ENCODE measurements at places on chromosomes 4 and X. TPM values are rescaled to one million over a fixed set of nuclear protein-coding genes. Genes with fewer than 3 reads are reported as not detected.

- no peak for DNase-seq
Observed at GRCh38 chr4:83716874-83717273, 181.0 kb downstream of the GPAT3 start.

DNA sequence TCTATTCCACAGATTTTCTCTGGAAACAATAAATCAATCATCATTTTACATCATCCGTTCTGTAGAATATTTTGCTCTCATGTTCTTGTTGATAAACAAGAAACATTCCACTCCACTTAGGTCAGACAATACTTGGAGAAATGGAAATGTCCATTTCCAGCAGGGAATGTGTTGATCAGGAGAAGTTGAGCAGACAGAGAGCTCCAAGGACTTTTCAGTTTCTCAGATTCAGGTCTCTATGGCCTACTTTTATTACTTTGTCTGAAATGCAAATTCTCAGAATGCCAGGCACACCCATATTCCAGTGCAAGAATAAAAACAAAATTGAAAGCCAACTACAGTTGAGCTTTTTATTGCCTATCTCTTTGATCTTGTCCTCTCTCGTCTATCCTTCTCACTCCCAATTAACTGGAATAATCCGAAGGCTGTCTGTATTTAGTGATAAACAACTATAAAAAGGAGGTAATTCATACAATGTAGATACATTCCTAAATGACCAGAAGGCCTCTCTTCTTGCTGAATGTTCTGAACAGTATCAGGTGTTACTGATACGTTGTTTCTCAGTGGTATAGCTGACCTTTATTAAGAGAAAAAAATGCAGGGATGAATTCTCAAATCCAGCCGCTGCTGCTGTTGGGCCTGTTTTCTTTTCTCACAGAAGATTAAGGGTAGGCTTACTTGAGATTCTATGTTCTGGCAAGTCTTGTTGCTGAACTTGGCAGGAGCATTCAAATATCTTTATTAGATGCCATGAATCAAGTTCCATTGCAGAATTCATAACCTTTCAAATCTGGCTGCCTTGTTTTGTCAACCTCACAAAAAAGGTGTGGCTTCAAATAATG is 72.1 kb downstream of the HPGD start:
- DNase-seq: no peak

DNA sequence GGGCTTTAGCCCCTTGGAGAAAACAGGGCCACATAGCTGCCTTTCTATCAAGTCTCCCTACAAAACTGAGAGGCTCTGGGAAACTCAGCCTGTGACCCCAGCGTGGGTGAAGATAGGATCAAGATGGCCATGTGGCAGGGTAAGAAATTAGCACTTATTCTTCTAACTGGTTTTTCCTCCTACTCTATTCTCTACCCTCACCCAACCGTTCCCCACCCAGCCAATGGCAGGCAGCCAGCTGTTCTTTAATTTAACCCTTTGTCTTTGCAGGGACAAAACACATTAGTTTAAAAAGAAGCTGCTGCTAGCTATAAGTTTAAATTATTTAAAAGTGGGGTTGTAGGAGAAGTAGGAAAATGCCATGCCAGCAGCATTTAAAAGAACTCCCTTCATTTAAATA is 2.8 kb downstream of the CLCN5 start:
- DNase-seq: no peak

DNA sequence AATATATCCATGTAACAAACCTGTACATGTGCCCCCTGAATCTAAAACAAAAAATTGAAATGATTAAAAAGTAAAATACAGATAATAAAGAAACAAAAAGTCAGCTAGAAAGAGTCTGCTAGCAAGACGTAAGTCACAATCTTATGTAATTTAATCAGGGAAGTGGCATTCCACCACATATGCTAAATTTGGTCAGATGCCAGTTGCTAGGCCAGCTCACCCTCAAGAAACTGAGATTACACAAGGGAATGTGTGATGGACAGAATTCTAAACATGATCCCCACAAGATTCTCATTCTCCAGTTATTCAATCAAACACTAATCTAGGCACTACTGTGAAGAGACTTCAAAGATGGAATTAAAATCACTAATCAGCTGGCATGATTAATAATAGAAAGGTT is 689.3 kb downstream of the CENPC start:
- no peak for DNase-seq

- no peak for DNase-seq
Observed at GRCh38 chrX:96685210-96686099, 813 bp downstream of the DIAPH2 start.

GRCh38 chr4:20997886-20998285 is 297.6 kb downstream of the PACRGL start:
- no peak for DNase-seq

- DNase-seq: no peak
Observed at GRCh38 chr4:15809466-15809865, 31.3 kb downstream of the CD38 start.

DNA sequence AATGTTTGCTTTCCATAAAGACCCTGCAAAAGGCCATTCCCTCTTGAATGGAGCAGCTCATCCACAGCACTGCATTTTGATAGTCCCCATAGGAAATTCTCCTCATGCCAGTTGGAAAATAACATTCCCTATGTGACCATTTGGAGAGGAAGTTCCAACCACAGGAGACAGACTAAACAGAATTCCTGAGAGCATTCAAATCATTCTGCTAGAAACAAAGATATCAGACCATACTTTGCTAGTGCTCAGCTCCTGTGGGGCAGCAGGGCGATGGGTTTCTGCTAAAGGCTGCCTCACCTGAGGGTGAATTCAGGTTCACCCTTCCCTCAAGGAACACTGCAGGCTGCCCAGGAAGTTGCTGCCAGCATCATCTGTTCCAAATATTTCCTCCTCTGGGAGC is 58.8 kb downstream of the LNX1 start:
- no peak for DNase-seq

DNA sequence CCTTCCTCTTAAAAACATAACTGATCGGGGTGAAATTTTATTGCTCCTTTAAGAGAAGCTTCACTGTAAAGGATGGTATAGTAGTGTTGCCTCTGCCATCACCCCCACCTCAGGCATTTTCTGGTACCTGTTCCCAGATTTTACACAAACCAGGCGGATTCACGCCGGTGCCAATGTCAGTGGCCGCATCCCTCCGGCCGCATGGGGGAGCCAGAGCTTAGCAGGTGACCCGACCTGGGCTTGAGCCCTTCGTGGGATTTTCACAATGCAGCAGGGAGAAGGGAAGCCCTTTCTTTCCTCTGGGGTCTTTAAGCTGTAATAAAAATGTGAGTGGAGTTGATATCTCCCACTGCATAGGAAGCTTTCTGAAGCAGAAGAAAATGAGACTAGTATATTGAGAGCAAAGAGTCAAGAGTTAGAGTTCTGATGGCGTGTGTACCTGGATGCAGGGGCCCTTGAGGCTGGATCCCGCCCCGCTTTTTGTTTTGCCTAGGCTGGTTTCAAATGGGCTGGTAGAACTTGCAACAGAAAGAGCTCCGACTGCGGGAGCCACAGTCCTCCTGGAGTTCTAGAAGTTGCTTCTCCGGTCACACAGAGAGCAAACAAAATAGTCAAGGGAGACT is 59.4 kb downstream of the POLR2B start:
- DNase-seq: no peak

GRCh38 chr4:87524456-87524855 is 4.7 kb downstream of the SPARCL1 start:
- DNase-seq: no peak

- no peak for DNase-seq
Observed at GRCh38 chrX:100244681-100245080, 165.4 kb downstream of the PCDH19 start.

DNA sequence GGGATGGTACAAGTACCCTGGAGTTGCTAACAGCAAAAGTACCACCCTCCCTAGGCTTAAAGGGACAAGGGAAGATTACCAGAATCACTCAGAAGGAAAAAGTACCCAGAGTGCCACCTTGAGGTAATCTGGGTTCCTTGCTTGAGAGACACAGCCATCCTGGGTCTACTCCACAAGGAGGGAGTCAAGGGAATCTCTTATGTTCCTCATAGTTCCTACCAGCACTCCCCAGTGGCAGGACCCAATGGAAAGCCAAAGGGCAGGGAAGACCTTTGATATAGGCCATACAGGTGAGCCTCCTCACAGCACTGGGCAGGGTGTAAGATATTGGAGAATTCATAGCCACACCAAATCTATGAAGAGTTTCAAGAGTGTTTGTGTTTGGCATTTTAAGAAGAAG is 5.7 kb downstream of the IL2 start:
- DNase-seq: no peak

DNA sequence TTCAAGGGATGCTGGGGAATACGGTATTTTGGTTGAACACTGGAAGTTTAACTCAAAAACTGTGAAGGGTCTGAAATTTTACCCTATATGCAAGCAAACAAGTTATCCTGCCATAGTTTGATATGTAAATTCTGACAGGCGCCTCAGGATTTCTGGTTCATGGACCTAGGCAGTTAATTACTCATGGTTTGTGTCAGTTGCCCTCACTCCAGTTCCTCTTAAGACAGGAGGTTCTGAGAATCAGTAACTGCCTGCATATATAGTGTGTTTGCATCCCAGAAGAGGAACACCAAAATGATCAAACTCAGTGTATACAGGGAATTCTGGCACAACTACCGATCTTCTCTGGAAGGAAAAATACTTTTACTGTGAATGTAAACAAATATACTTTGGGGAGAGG is 360.4 kb upstream of the NWD2 start:
- no peak for DNase-seq

DNA sequence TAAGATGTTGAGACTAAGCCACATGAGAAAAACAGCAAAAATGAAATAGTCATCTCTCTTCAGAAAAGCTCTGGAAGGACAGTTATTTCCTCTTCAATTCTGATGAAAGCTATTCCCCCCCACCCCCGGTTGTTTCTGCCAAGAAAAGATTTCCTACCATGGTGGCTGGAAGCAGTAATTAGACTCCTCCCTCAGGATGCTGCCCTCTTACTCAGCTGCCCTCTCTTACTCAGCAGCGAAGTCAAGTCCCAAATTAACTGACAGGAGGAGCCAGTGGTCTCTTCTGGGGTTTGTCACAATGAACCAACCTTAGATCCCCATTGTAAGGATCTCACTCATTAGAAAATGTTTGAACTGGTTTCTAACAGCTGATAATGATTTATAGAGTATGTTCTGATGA is 38.0 kb downstream of the GPM6B start:
- DNase-seq: no peak

GRCh38 chrX:115339441-115340025 is 50.0 kb downstream of the LUZP4 start:
- no peak for DNase-seq

DNA sequence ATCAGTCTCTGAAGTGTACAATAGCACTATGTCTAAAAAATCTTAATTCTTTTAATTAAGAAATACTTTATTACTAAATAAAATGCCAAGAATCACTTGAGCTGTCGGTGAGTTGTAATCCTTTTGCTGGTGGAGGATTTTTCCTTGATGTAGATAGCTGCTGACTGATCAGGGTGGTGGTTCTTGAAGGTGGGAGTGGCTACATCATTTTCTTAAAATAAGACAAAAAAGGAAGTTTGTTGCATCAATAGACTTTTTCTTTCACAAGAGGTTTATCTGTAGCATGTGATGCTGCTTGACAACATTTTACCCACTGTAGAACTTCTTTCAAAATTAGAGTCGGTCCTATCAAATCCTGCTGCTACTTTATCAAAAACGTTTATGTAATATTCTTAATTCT is 68.8 kb upstream of the ZC4H2 start:
- no peak for DNase-seq

DNA sequence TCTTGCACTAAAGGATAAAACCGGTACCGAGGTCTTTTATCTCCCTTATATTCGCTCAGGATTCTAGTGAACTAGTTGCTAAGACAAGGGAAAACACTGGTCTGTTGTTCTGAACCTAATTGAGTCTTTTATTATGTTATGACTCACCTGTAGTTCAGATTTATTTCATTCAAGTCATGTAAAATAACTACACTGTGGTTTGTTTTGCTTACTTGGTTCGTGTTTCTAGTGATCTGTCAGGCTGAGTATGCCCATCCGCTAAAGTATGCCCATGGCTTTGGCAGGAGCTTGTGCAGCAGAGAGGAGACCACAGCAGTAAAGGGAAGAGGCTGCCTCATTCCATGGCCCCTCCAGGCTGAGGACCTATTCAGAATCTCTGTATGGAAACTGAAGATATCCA is 126.1 kb downstream of the AFF1 start:
- DNase-seq: no peak

- DNase-seq: no peak
Observed at GRCh38 chr4:140293979-140294378, 79.5 kb upstream of the SCOC start.

DNA sequence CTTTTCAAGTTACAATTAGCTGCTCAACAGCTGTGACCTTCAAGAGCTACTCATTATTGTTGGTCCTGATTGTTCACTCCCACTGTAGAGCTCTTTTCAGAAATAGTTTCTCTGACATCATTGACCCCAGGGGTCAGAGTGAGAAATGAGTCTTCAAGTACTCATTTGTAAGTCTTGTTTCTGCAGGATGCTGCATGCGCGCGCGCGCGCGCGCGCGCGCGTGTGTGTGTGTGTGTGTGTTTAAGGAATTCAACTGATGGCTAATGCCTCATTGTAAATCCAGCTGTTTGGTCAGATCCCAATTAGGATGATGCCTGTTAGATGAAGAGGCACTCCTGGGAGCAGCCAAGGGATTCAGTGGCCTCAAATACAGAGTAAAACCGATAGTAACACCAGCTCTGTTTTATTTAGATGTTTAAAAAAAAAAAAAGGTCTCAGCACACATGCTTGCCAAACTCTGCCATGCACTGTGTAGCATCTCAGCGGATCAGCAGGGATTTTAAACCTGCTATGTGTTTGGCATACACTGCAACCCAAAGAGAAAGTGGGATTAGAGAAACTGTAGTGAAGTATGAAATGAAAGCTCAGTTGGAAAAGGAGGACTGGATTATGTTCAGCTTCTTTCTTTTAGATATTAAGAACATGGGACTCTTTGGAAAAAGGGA is 332.3 kb downstream of the ADGRL3 start:
- no peak for DNase-seq

DNA sequence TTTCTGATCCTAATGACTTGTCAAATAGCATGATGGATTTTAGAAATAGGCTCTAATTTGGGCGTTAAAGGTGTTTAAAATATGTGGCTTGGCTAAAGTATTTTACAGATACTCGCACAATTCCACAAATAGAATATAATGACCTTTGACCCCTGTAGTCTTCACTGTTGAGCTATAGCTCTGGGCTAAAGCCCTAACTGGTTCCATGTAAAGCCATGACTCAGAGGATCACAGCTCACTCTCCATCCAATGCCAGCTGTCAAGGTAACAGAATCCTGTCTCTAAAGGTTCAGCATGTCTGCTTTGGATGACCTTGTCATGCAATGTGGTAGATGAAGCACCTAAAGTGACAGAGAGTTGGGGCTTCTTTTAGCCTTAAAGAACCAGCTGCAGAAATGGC is 42.5 kb downstream of the TLR10 start:
- no peak for DNase-seq

- peak; percentile 52 for DNase-seq
Observed at GRCh38 chrX:9342561-9343051, 122.3 kb upstream of the TBL1X start.

ESX1 gene
- not detected for total RNA-seq

TMEM154 gene
- 17.2 TPM for total RNA-seq

GPC4 gene
- 16.9 TPM for total RNA-seq

SERTM2 gene
- total RNA-seq: 0.37 TPM

DCAF8L2 gene
- not detected for total RNA-seq

USP17L19 gene
- total RNA-seq: not detected

CNGA1 gene
- 8.2 TPM for total RNA-seq

TAF7L gene
- 0.26 TPM for total RNA-seq

GAB3 gene
- total RNA-seq: 8.0 TPM

P2RY10 gene
- total RNA-seq: 2.2 TPM

Measured in urinary bladder (tissue), 4 donors.